ENCODE measurements at places on chromosomes 3 and 15.

DNA sequence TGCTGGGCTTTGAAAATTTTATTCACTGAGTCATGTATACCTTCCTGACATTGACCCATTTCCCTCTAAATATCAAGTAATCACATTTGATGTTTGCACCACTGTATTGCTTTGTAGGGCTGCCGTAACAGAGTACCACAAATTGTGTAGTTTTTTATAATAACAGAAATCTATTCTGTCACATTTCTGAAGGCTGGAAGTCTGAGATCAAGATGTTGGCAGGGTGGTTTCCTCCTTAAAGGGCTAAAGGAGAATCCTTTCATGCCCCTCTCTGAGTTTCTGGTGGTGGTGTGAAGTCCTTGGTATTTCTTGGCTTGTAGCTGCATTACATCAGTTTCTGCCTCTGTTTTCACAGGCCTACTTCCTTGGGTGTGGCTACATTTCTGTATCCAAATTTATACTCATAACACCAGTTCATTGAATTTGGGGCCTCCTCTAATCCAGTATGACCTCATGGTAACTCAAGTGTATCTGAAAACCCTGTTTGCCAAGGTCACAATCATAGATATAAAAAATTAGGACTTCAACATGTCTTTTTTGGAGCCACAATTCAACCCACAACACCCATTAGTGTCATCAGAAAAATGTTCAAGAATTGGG lies 29.1 kb upstream of the ST6GAL1 start:
- DNase-seq = no peak

- no peak for DNase-seq
Observed at GRCh38 chr15:94894056-94894455, 662.7 kb downstream of the MCTP2 start.

GRCh38 chr15:70508561-70509281 lies 254.6 kb downstream of the UACA start:
- no peak for DNase-seq

- DNase-seq = no peak
Observed at GRCh38 chr15:70602834-70603560, 160.4 kb downstream of the UACA start.

DNA sequence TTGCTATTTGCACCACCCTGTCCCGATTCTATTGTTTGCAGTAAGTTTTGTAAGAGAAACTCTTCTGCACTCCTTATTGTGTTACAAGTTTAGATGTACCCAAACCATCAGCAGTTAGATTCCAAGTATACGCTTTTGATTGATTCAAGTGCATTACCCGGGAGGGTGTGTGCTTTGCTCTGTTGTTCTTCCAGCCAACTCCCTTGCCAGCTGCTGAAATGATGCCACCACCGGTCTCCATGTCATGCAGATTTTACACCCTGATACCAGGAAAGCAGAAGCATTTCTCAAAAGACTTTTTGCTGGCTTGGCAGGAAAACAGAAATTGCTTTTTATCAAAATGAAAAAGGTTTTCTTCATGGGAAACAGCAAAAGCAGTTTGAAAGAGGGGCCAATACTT lies 1006.6 kb upstream of the CFAP20DC start:
- DNase-seq = no peak

GRCh38 chr15:99453637-99454030 lies 112.2 kb upstream of the MEF2A start:
- no peak for DNase-seq

DNA sequence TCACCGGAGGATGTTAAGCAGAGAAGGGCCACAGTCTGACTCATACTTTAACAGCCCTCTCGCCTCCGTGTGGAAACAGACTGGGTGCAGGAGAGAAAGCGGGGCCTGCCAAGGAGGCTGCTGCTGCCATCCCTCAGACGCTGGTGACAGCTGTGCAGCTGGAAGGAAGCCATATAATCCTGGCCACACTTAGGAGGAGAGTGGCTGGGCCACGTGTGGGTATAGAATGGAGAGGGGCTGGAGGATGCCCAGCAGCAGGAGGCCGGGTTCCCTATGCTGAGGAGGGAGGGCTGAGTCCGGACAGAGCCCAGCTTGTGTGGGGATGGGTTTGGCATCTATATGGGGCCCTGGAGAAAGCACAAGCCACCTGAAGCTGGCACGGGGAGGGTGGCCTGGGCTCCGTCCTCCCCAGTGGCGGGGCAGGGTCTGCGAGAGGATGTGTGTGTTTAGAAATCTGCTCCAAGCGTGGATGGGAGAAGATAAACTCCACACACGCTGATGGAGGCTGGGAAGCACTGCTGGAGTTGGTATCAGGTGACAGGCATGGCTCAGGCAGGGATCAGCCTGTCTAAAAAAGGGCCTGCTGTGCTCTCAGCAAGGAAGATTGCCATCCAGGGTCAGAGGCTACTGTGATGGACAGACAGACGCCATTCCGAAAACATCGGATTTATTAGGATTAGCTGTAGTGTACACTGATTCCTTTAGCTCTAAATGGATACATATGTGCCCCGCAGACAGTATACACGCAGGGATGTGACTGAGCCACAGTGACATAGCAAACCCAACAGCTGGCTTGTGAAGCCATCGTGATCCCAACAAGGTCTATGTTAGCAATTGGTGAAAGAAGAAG lies 15.9 kb downstream of the ABTB1 start:
- DNase-seq = no peak

DNA sequence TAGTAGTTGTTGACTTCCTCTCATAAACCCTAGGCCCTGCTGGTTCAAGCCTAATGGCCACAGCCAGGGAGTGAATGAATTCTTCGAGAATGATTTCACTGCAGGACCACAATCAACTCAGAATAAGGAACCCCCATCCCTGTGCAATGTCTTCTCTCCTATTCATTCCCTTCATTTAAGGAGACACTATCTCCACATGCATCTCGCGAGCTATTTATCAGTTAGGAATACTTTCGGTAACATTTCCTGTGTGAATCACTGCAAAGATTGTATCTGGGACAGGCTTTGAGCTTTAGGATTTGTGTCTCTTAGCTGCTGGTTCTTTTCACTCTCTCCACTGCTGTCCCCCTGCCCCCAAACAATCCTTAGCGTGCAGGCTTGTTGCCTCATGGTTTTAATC lies 94.4 kb downstream of the MYLK start:
- DNase-seq = no peak
